ENCODE measurements at places on chromosomes 1 and 21.

DNA sequence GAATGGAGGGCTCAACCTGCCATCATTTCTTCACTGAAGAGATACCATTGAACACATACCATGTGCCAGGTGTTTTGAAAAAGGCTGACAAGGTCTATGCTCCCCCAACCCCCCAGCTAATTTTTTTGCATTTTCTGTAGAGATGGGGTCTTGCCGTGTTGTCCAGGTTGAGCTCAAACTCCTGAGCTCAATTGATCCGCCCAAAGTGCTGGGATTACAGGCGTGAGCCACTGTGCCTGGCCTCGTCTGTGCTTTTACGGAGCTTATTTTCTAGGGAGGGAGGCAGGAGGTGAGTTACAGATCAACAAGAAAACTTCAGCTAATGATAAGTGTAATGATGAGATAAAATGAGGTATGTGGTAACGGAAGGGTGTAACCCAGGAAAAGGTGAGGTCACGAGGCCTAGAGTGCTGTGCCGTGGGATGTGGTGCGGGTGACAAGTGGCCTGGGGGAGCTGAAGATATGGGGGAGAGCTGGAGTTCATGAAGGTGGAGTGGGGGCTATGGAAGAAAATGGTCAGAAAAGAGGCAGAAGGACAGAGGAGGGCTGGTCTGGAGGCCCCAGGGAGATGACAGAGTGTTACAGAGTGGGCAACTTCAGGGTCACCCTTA is 28.2 kb downstream of the FAAH start:
- DNase-seq = no peak

DNA sequence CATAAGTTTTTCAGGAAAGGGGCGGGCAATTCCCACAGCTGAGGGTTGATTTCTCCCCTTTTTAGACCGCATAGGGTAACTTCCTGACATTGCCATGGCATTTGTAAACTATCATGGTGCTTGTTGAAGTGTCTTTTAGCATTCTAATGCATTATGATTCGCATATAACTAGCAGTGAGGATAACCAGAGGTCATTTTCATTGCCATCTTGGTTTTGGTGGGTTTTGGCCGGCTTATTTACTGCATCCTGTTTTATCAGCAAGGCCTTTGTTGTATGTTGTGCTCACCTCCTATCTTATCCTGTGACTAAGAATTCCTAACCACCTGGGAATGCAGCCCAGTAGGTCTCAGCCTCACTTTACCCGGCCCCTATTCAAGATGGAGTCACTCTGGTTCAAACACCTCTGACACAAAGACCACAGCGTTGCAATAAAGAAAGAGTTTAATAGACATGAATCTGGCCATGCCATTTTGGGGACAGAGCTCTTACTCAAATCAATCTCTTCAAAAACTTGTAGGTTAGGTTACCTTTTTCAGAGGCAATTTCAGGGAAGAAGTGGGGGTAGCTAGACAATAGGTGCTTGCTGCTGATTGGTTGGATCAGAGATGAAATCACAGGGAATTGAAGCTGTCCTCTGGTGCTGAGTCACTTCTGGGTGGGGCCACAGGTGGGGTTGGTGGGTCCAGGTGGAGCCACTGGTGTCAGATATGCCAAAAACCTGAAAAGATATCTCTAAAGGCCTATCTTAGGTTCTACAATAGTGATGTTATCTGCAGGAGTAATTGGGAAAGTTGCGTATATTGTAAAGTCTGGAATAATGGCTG is 23.3 kb downstream of the TBX19 start:
- DNase-seq = no peak

- no peak for DNase-seq
These were observed 88.2 kb upstream of the GRIK1 start for GRCh38 chr21:30027986-30028385.

GRCh38 chr1:17084787-17085186 is 31.0 kb upstream of the SDHB start:
- no peak for DNase-seq

GRCh38 chr1:119981986-119982815 is 85.9 kb upstream of the ADAM30 start:
- no peak for DNase-seq

DNA sequence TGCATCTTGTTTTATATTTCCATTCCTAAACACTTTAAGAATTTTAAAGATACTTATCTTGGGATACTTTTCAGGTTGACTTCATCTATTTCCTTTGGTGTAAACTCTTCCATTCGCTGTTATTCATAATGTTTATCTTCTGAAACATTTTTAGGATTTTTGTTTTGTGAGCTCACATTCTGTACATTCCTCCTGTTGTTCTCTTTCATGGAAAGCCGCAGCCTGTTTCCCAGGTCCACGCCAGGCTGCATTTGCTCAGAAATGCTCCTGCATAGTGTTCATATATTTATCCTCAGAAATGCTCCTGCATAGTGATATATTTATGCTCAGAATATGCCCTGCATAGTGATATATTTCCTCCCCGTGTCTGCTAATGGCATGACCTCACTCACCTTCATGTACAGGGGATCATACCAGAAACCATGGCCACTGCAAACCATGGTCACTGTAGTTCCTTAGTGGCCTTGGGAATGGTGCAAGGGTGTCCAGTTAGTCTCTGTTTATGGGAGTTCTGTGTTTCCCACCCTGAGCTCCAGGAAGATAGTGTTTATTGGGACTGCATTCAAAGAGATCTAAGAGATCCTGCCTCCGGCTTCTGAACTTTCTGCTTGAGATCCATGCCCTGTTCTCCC is 153.9 kb upstream of the GREM2 start:
- DNase-seq = no peak

- DNase-seq = no peak
These were observed 177.7 kb downstream of the ADSS2 start for GRCh38 chr1:244273845-244274619.

- no peak for DNase-seq
These were observed 7.9 kb downstream of the CD53 start for GRCh38 chr1:110880708-110881374.

DNA sequence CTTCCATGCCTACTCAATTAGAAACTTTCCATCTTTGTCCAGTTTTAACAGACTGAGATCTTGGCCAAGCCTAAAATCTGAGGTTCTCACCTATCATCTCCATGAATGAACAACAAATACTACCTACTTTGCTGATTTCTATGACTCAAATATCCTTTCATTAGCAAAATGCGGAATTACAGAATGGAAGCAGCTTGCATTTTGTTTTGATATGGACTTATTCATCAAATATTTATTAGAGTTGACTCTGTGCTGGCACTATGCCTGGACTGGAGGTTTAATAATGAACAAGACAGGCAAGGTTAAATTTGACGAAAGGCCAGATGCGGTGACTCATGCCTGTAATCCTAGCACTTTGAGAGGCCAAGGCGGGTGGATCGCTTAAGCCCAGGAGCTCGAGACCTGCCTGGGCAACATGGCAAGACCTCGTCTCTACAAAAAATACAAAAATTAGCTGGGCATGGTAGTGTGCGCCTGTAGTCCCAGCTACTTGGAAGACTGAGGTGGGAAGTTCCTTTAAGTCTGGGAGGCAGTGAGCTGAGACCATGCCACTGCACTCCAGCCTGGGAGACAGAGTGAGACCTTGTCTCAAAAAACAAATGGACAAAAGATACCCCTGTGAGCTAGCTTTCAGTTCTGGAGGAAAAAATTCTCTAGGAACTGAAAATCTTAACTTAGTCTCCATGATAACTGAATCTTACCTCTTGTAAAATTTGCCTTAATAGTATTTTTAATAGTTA is 29.4 kb upstream of the SOD1 start:
- no peak for DNase-seq

DNA sequence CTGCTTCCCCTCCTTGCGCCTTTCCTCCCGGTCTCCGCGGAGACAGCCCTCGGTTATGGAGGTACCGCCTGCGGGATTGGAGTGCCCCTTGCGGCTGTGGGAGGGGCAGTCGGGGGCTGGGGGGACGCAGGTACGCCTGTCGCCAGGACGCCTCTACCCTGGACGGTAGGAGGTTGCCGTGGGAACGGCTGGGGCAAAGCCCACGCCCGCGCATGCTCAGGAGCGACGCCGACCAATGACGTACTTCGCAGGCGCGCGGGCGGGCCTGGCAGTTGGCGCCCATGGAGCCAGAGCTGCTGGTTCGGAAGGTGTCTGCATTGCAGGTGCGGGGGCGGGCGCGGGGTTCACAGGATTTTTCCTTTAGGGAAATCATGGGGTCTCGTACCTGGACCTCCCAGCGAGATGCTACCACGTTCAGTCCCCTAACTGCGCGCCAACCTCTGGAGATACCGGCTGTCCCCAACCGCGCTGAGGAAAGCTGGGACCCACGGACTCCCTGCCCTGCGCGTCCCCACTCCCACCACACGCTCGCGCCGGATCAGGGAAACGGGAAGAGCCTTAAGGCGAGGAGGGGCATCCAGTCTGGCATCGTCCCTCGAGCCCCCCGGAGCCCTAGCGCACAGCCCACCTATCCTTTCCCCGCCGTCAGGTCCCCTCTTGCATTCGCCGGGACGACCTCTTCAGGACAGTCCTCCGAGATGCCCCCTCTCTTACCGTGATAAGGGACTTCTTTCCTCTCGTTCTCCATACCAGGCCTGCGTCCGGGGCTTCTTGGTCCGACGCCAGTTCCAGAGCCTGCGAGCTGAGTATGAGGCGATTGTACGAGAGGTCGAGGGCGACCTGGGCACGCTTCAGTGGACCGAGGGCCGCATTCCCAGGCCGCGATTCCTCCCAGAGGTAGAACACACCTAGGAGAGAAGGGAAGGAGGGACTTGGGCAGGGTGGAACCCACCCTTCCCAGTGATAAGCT is at the start of gene IQCC:
Gene IQCC (plus strand): TSS at position 271 of the 970 bp plus-strand sequence. CDS start 11 bp downstream, at position 282.
- peak; percentile 57 for DNase-seq

GRCh38 chr1:87644033-87644578 is 315.4 kb downstream of the LMO4 start:
- DNase-seq = no peak

- no peak for DNase-seq
These were observed 52.5 kb downstream of the STXBP3 start for GRCh38 chr1:108799001-108799400.

DNA sequence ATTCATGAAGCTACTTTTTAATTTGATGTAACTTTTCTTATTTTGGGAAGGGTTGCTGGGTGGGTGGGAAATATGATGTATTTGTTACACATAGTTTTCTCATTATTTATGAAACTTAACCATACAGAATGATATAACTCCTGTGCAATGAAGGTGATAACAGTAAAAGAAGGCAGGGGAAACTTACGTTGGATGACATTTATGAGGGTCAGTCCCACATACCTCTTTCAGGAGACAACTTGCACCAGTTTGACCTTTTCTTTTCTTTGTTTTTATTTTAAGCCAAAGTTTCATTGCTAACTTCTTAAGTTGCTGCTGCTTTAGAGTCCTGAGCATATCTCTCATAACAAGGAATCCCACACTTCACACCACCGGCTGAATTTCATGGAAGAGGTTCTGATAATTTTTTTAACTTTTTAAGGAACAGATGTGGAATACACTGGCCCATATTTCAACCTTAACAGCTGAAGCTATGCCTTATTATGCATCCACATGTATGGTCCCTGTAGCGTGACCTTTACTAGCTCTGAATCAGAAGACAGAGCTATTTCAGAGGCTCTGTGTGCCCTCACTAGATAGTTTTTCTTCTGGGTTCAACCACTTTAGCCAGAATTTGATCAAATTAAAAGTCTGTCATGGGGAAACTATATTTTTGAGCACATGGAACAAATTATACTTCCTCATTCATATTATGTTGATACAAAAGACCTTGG is 28.0 kb upstream of the KIAA1614 start:
- DNase-seq = no peak

DNA sequence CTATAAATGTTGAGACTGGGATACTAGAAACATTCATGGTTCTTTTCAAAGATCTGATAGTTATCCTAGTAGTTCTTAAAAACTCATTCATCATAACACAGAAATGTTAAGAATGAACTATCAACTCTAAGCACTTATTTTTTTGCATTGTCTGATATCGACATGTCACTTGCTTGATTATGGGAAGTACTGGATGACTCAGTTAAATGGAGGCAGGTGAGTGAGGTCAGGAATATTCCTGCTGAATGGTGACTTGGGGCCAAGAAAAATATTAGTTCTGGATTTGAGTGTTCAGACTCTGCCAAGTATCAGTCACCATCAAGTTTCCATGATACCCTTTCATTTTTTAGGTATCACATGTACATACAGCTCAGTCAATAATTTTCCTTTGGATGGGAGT is 63.6 kb downstream of the NEK7 start:
- DNase-seq = no peak

GRCh38 chr1:15477646-15478212 is 1.8 kb downstream of the CELA2B start:
- DNase-seq = no peak

DNA sequence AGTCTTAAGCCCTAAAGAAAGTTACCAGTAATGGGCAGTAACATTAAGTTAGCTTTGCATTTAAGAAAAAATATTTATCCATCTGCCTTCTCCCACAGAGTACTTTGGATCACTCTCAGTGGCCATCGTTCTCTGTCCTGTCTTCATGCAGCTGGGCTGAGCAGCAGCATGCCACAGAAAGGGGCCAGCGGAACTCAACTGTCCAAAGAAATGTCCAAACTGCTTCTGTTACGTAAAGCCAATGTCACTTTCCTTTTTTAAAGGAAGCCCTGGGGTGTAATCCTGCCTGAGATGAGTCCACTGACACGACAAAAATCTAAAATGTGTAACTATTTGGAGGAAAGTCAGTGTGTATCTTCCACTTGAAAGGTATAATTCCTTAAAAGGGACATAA is 291.6 kb downstream of the SMYD3 start:
- no peak for DNase-seq

GRCh38 chr21:33078907-33079582 is 9.1 kb downstream of the OLIG1 start:
- peak; percentile 9 for DNase-seq

DNA sequence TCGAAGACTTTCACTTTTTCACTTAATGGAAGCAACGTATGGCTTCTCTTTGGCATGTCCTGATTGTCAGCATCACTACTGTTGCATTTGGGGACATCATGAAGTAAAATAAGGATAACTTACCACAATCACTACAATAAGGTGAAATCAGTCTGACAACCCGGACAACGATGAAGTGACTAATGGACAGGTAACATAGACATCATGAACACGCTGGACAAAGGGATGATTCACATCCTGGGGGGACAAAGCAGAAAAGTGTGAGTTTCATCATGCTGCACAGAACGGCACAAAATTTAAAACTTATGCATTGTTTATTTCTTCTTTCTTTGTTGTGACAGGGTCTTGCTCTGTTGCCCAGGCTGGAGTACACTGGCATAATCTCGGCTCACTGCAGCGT is 53.9 kb downstream of the FH start:
- DNase-seq = no peak

Data from stimulated activated CD8-positive, alpha-beta memory T cell treated with anti-CD3 and anti-CD28 coated beads, Interleukin-15, amount 100 ng/mL, for 1 hour (primary cell).